ENCODE measurements at places on chromosomes 2 and 18. TPM values are rescaled to one million over a fixed set of nuclear protein-coding genes. Genes with fewer than 3 reads are reported as not detected.

UGT1A10 gene
- total RNA-seq = not detected

GPR35 gene
- total RNA-seq = 1.5 TPM

CERKL gene
- total RNA-seq = not detected

- no peak for DNase-seq
- H3K4me3 ChIP-seq = no peak overlapping the region
- no peaks in the 10 kb centered on the region for H3K36me3 ChIP-seq
- H3K4me1 ChIP-seq = no peaks in the 10 kb centered on the region
- H3K27ac ChIP-seq = no peak overlapping the region
These were observed 29.4 kb upstream of the TSPYL6 start for GRCh38 chr2:54285451-54285850.

DNA sequence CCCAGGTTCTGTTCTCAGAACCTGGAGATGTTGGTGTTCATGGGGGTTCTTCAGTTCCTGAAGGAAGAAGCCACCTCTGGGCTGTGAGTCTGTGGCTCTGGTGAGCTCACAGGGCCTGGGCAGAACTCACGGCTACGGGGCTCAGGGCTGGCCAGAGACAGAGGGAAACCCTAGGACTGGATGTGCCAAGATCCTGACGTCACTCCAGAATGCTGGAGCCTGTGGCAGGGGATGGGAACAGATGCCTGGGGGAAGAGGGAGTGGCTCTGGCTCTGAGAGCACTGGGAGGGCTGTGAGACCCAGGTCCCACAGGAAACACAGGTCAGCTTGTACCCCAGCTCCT is at the start of gene OTOF:
OTOF (minus strand) TSS at position 214 of the 343 bp plus-strand sequence.
- H3K27ac ChIP-seq = no peak within 1 kb of the TSS
- H3K4me3 ChIP-seq = no peak within 1 kb of the TSS
- H3K4me1 ChIP-seq = no peaks in the 10 kb centered on the region

DNA sequence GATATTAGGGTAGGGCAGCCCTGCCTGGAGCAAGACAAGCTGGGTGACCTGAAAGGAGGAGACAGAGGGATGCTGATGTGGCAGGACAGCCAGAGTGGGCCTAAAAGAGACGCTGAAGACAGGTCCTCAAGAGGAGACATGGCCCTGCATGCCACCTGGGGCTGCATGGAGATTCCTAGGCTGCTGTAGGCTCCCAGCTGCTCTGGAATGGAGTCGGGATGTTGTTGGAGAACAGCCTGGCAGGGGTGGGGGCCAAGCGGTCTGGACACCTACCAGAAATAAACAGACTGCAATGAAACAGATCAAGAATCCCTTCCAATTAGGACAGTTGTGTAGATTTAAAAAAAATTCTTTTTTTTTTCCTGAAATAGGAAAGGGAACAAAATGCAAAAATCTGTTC is 97.8 kb upstream of the NPAS2 start:
- no peak for DNase-seq
- H3K4me1 ChIP-seq = peaks cover 2% of the 10 kb centered on the region
- no peak overlapping the region for H3K27ac ChIP-seq
- H3K4me3 ChIP-seq = no peak overlapping the region
- peaks cover 41% of the 10 kb centered on the region for H3K27me3 ChIP-seq
- no peaks in the 10 kb centered on the region for H3K36me3 ChIP-seq

DNA sequence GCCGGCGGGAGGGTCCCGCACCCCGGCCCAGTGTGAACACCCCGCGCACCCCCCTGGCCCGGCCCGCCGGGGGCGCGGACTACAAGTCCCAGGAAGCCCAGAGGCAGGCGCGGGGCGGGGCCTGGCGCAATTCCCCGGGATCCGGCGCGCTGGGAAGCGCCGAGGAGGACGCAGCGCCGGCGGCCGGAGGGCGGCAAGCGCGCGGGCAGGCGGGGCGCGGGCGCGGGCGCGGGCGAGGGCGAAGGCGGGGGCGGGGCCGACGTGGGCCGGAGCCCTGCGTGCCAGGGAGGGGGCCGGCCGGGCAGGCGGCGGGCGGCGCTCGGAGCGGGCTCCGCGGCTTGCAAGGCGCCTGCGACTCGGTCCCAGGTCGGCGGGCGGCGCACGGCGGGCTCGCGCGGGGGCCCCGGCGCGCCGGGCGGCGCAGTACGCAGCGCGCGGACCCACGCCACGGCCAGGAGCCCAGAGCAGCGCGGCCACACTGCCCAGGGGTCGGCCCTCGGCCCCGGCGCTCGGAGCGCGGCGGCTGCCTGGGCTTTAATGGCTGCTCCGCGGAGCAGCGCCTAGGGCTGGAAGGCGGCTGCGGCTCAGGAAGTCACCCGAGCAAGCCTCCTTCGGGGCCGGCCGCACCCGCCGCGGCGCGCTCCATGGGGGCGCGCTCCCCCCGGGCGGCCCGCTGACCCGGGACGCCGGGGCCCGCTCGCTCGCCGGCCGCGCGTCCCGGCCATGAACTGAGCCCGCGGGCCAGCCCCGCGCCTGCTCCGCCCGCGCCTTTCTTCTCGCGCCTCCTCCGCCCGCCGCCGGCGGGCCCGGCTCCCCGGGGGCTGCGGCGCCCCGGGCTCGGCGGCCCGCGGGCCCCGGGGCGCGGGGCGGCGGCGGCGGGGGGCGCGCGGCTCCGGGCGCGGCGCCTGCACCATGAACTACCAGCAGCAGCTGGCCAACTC is at the start of gene AGAP1:
AGAP1 (plus strand) TSS at position 269 of the 941 bp plus-strand sequence.
- peaks cover 19% of the 10 kb centered on the region for H3K4me1 ChIP-seq
- no peaks in the 10 kb centered on the region for H3K27me3 ChIP-seq
- peak; percentile 99 for DNase-seq
- H3K27ac ChIP-seq = peak within 1 kb of the TSS; percentile 53

DNA sequence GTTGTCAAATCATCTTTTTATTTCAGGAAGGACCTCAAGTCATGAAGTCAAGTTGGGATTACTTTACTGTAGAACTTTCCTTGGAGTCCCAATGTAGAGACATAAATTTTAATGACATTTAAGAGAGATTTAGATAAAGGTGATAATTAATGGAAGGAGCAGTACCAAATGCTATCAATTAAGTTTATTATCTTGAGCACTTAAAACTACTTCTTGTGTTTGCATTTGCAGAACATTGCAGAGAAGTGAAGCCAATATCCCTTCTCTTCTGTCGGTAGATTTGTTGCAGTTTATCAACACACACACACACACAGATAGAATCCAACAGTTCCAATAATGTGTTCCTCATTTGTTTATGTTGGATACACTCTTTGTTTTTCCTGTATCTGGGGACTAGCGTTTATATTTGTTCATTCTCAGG is 570.7 kb downstream of the EPHA4 start:
- H3K27ac ChIP-seq = no peak overlapping the region
- no peak for DNase-seq
- no peaks in the 10 kb centered on the region for H3K4me1 ChIP-seq
- no peaks in the 10 kb centered on the region for H3K27me3 ChIP-seq

DNA sequence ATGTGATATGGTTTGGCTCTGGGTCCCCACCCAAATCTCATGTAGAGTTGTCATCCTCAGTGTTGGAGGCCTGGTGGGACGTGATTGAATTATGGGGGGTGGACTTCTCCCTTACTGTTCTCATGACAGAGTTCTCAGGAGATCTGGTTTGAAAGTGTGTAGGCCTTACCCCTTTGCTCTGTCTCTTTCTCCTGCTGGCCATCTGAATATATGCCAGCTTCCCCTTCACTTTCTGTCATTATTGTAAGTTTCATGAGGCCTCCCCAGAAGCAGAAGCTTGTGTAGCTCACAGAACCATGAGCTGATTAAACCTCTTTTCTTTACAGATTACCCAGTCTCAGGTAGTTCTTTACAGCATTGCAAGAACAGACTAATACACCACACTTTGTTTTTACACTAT is 222.3 kb downstream of the DOK6 start:
- H3K4me3 ChIP-seq = no peak overlapping the region
- H3K4me1 ChIP-seq = no peaks in the 10 kb centered on the region
- DNase-seq = no peak
- H3K27ac ChIP-seq = no peak overlapping the region
- H3K36me3 ChIP-seq = no peaks in the 10 kb centered on the region

DNA sequence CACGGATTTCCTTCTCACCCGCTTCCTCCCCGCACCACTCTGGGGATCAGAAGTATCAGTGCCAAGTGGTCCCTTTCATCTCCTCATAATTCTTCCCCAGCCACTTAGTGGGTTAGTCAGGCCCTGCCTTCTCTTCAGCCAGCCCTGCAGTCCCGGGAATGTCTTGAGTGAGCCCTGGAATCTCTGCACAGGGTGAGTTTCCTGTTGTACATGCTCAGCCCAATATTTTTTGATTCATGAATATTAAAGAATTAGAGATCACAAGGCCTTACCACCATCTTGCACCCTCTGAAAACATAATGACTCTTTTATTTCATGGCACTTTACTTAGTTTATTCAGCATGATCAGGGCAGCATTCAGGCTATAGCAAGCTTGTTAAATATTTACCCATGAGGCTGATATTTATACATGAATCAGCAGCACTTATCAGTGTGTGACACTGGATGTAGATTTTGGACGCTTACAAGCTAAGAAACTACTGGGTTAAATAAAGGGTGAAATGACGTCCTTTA is 159.4 kb upstream of the FOSL2 start:
- H3K27me3 ChIP-seq = no peaks in the 10 kb centered on the region
- peak overlapping the region; percentile 84 for H3K27ac ChIP-seq
- peaks cover 34% of the 10 kb centered on the region for H3K4me1 ChIP-seq
- no peak for DNase-seq
- no peaks in the 10 kb centered on the region for H3K36me3 ChIP-seq
- H3K4me3 ChIP-seq = no peak overlapping the region

GRCh38 chr2:190722835-190723234 is 74.0 kb downstream of the NAB1 start:
- no peak for DNase-seq
- no peaks in the 10 kb centered on the region for H3K27me3 ChIP-seq
- no peaks in the 10 kb centered on the region for H3K36me3 ChIP-seq
- H3K27ac ChIP-seq = peak overlapping the region; percentile 29
- H3K4me1 ChIP-seq = peaks cover 19% of the 10 kb centered on the region
- H3K4me3 ChIP-seq = peak overlapping the region; percentile 46

DNA sequence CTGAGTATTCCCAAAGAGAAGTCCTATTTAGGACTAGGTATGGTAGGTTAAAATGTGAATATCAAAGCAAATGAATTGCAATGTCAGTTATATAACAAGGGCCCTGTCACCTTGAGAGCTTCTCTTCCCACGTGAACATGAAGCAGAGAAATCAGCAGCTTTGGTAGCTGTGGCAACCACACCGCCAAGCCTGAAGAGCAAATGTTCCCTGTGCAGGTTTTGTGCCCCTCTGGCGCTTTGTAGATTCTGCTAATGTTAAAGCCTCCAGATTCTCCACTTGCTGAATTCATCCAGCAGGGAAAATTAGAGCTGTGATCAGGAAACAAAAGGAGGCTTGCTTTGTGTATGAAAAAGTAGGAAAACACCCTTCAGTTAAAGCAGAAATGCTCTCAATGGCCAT is 322.6 kb downstream of the RBM43 start:
- no peaks in the 10 kb centered on the region for H3K36me3 ChIP-seq
- H3K4me3 ChIP-seq = no peak overlapping the region
- DNase-seq = no peak
- no peak overlapping the region for H3K27ac ChIP-seq
- H3K4me1 ChIP-seq = no peaks in the 10 kb centered on the region
- no peaks in the 10 kb centered on the region for H3K27me3 ChIP-seq

Measured in osteoblast (primary cell).